ENCODE measurements at places on chromosomes 7 and 10. TPM values are rescaled to one million over a fixed set of nuclear protein-coding genes. Genes with fewer than 3 reads are reported as not detected.

- peak; percentile 47 for DNase-seq
These were observed 9.4 kb downstream of the HACD1 start for GRCh38 chr10:17607603-17608332.

- no peak for DNase-seq
These were observed 29.5 kb downstream of the SGPL1 start for GRCh38 chr10:70845256-70845655.

DNA sequence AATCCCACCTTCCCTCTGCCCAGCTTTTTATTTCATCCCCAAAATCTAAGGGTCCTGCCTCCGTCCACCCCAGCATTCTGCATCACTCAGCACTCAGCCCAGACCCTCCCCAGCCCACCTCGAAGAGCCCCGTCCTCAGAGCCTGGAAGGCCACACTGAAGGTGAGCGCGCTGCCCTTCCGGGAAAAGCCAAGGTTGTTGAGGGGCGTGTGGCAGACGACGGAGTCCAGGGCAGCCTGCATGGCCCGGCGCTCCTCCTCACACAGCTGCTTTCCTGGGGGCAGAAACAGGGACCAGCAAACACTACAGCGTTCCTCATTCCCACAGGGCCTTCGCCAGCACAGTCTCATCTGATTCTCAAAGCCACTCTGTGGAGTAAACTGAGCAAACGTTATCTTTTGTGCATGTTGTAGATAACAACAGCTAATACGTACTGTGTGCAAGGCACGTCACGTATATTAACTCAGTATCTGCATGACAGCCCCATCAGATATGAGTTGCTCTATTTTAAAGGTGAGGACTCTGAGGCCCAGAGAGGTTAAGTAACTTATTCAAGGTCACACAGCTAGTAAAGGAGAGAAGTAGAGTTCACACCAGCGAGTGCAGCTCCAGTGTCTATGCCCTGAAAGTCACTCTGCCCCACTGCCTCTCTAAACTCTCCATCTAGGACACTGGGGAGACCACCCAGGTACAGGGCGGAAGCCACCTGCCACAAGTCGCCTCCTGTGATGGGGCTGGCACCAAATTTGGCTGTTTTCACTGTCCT, 2.8 kb downstream of the TRAPPC14 start:
- peak; percentile 66 for DNase-seq

GRCh38 chr10:102465466-102465865, 14.1 kb upstream of the C10orf95 start:
- DNase-seq = peak; percentile 44

DNA sequence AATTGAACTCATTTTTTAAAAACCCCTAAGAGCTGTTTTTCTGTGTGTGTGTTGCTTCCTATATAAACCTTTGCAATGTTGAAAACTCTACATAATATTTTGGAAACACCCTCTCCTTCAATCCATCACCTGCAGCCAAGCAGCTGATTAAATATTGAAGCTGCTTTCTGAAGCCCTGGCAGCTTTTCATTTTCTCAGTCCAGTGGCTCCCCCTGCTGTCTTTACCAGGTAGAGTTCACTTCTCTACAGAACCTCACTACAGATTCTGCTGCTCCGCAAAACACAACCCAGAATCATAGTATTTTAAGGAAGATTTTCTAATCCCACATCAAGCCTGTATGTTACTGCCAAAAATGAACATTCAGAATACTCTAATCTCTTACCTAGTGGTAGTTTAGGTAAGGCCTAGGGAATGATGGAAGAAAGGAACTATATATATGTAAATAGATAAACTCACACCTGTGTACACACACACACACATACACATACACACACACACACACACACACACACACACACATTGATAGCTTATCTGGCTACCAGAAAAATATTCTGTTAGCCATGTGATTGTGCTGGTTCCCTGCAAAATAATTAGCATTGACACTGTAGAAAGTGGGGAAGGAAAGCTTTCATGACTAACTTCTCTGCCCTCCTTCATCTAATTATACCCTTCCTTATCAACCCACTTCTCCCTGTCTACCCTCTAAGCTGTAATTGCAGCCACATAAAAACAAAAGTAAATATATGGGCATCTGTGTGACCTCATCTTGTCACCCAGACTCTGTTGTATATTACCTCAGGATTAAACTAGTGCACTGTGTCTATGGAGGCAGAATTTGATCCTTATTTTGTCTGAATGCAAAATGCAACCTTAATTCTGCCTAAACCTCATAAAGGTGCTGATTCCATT, 229.5 kb upstream of the FZD1 start:
- DNase-seq = peak; percentile 75

DNA sequence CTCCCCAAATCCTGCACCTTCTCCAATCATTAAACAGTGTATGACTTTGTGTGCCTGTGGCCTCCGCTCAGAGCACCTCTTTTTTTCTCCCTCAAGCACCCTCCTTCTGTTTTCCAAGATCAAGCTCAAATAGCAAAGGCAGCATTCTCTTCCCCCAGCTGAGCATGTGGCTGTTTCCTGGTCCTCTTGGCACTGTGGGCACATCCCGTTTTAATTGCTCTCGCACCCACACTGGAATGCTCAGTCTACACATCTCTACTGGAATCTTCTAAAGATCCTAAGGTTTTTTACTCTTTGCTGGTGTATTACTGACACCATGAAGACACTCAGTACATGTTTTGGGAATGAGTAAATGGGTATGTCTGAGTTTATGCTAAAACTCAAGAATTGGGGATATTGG, 107.4 kb downstream of the WDFY4 start:
- no peak for DNase-seq

DNA sequence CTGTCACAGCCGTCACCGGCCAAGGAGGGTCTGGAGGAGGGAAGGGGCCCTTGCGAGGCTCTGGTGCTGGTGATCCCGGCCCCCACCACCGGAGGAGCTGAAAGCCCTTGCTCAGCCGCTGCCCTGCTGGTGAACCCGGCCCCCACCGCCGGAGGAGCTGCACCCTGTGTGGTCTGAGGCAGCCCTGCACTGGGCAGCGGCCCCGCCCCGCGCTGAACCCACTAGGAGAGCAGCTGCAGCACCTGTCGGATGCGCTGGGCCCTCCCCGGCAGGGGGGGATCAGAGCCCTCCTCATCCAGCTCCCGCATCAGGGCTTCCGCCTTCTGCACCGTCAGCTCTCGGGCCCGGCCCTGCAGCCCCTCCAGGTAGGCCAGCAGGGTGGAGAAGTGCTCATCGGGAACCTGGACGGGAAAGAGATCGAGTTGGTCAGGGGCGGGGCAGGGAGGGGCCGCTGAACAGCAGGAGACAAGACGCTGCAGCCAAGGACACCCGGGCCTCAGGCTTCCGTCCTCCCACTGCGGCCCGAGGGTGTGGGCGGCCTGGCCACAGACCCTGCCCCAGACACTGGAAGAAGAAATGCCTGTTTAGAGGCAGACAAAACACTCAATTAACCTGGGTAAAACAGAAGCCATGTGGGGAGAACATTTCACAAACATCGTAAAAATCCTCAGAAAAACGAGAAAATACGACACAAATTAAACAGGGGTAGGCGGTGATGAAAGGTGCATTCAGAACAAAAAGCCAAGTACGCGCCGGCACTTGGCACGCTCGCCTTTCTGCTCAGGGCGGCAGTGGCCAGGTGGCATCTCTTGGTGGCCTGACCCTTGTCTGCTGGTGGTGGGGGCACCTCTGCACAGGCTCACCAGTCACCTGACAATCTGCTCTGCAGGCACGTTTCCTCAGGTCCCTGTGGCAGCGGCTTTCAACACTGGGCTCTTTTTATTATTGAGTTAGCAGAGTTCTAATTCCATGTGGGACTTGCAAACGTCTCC, 14.7 kb downstream of the CYP2W1 start:
- DNase-seq = no peak

The DIP2C gene
- total RNA-seq = 36.9 TPM
